Anterior cingulate cortex (tissue), 58 donors: ENCODE measurements at places on chromosomes 6 and 20.

GRCh38 chr20:478010-478948, 15.9 kb upstream of the TBC1D20 start:
- no peak for DNase-seq

- peak; percentile 33 for DNase-seq
Observed at GRCh38 chr6:27791182-27791943, 120.8 kb downstream of the OR2B2 start.

DNA sequence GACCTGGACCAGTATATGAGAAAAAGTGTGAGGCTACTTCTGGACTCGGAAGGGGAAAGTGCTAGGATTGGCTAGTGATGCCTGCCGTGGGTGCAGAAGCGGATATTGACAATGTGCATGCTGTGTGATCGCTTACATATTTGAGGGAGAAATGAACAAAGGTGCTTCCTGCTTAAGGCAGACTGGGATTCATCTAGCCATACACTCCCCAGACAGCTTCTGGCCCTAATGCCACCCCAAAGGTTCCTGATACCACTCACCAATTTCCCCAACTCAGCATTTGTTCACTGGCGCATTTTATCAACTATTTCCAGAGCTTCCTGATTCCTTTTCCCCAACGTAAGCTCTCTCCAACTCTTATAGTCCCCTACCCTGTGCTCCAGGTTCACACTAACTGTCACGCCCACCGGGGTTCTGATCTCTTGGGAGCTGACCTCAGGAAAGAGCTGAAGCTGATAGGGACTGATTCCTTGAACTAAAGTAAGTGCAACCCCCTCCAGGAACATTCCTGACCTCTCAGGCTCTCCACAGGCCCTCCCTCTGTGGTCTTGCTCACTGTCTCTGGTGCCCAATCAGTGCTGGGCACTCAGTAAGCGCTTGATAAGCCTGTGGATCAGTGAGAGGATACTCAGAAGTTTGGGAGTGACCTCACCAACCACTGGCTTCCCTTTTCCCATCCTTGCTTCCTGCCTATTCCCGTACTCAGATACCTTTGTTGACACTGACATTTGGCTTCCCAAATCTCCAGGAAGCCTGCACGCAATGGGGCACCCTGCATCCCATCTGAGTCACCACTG, 73.3 kb downstream of the MRPL14 start:
- no peak for DNase-seq

GRCh38 chr6:52654592-52654991, 16.3 kb upstream of the TMEM14A start:
- DNase-seq, result no peak

- no peak for DNase-seq
Observed at GRCh38 chr6:3349388-3350251, 90.9 kb downstream of the PSMG4 start.

DNA sequence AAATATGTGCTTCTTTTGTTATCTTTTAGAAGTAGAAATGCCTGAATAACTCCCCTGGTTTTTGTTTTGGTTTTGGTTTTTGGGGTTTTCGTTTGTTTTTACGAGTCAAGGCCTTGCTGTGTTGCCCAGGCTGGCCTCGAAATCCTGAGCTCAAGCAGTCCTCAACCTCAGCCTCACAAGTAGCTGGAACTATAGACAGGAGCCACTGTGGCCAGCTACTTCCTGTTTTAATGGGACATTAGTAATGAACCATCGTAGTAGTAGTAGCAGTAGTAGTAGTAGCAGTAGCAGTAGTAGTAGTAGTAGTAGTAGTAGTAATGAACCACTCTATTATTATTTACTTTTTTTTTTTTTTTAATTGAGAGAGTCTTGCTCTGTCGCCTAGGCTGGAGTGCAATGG, 66.0 kb downstream of the UBR2 start:
- no peak for DNase-seq

- no peak for DNase-seq
Observed at GRCh38 chr6:162862941-162863340, 135.2 kb downstream of the PACRG start.

DNA sequence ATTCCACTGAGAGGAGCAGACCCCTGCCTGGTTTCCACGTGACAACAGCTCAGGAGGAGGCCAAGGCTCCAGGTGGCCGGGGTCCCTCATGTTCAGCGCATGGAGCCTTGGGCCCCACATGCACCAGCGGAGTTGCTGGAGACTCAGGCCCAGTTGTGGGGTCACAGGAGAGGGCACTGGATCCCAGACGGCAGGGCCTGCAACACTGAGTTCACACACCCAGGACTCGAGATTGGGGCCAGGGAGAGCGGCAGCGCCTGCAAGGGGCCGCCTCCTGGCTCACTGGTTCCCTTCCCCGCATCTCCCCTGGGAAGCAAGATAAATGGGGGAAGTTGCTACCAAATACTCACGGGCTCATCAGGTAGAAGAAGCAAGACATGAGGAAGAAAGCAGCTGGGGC, 348.1 kb downstream of the ZFAND3 start:
- no peak for DNase-seq

- no peak for DNase-seq
Observed at GRCh38 chr6:21219241-21219640, 374.3 kb upstream of the SOX4 start.

DNA sequence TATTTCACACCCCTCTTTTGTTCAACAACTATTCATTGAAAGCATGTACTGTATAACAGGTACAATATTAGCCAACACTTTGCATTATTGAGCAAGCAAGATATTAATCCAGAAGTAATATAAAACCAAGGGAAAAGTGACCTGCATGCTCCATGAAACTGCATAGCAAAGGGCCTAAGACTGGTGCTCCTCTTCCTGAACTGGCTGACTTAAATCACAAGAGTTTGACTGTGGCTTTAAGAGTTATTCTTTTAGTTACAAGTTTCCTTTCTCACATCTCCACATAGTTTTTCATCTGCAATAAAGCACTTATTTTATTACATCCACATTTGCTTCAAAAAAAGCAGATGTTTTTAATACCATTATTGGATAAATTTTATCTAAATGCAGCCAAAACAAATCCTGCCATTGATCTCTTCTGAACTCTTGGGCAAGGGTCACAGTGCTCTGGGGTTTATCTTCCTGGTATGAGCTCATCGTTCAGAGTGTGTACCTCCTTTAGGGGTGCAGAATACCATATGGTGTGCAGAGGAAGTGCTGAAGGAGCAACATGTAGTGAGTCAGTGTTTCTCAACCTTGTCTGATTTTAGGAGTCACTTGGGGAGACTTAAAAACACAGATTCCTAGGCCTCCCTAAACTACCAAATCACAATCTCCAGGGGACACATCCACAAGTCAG, 1225.9 kb upstream of the MAP3K7 start:
- DNase-seq, result no peak

GRCh38 chr6:52155791-52156576, 30.2 kb upstream of the IL17A start:
- no peak for DNase-seq

- DNase-seq, result no peak
Observed at GRCh38 chr6:89589297-89590025, 49.1 kb downstream of the LYRM2 start.

DNA sequence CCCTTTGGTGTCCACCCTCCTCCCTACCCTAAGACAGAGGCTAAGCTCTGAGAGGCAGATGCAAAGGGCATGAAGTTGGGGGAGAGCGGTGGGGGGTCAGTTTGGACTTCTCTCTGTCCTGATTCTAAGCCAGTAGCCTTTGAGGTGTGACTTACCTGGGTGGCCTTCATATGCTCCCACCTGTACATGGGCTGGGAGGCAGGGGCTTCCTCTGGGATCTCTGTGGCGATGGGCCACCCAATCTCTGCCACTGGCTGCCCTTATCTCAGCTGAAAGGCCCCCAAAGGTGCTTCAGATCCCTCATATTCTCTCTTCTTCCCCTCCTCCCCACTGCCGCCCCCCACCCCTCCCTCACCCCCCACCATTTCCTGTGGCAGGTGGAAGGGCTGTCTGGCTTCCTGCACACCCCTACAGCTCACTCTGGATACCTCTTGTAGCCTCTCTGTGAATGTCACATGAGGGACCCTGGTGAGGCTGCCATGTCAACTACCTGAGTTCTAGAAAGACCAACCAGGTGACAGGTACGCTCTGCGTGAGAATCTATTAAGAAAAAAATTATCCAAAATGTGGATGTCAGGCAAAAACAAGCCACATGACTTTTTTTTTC, 34.0 kb downstream of the PNLDC1 start:
- no peak for DNase-seq

DNA sequence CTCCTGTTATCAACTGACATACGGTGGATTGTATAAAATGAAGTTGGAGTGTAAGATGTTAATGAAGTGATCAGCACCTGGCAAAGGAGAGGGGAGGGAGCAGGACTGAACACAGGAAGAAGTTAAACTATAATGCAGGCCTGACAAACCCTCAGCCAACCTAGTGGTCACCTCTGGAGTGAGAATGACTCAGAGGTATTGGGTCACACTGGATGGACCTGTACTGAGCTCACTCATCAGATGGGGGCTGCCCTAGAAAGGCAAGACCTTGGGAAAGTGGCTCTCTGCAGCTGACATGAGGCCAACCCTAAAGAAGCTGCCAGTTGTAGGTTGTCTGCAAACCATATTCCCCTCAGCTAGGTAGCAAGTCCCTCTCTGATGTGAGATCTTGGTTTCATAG, 193.3 kb upstream of the HTR1E start:
- DNase-seq, result no peak
